ENCODE measurements at places on chromosomes 1 and 21.

DNA sequence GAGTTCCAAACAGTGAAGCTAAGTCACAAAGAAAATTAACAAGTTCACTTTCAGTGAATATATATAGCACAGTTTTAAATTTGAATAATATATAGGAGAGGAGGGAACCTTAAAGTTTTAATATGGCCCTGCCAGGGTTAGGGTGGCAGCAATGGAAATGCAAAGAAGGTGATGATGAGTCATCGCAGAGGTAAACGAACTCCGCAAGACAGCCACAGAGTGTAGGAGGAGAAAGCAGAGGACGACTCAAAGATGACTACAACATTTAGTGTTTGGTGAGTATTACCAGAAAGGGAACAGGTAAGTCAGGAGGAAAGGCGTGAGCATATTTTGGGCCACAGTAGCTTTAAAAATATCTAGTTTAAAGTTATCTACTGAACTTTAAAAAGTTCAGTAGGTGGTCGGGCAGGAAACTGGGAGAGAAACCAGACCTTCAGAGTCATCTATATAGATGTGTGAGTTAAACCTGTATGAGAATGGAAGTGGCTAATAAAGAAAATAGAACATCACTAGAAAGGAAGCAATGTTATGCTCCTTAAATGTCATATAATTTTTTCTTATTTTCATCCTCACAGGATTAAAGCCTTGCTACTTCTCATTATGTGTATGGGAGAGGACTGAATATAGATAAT lies 75.7 kb downstream of the UCHL5 start:
- no peak for DNase-seq

DNA sequence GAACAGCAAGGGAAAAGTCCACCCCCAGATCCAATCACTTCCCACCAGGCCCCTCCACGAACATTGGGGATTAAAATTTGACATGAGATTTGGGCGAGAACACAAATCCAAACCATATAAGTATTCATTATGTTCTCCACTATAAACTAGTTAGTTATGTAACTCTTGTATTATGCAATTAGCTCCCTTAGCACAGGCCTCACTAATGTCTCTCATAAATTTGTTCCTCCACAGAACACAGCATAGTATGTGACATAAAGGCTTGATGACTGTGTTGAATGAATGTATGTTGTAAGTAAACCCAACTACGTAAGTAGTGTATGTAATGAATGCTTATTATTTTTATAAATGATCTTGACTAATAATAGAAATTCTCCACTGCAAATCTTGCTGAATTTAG lies 223.3 kb upstream of the ZRANB2 start:
- no peak for DNase-seq

DNA sequence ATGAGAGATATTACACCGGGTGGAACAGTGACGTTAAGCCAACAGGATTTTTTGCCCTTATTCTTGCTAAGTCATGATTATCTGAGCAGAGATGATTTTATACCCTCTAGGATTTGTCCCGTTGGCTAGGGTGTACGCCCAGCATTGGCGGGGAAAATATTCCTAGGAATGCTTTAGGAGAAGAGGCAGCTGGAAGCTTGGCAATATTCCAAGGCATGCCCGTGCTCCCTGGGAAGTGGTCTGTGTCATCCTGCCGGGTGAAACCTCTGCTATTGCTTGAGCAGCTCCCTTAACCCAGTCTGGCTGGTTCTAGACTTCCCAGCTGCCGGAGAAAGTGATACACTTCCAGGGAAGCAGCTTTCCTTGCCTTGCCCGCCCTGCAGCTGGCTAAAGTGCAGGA lies 16.2 kb downstream of the CHRNB2 start:
- no peak for DNase-seq

DNA sequence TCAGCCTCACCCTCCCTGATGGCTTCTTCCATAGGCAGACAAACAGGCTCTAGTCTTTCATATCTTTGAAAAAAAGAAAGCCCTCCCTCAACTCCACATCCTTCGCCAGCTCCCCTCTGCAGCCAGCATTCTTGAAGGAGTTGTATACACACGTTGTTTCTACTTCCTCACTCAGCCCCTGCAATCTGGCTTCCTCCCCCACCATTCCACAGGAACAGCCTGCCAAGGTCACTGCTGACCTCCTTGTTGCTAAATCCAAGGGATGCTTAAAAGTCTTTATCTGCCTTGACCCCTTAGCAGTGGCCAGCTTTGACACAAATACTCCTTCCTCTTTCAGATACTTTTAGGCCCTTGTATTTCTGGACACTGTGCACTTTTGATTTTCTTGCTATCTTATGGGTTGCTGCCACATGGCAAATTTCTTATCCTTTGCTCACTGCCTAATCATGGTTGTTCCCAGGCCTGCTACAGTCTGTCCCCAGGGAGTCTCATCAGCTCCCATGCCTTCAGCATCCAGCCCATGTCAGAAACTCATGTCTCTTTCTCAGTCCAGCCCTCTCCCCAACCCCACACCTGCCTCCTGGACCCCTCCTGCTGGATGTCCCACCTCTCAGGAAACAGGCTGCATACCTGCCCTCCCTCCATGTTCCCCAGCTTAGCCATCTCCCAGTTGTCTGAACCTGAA lies 8.3 kb downstream of the FAM229A start:
- DNase-seq: no peak

DNA sequence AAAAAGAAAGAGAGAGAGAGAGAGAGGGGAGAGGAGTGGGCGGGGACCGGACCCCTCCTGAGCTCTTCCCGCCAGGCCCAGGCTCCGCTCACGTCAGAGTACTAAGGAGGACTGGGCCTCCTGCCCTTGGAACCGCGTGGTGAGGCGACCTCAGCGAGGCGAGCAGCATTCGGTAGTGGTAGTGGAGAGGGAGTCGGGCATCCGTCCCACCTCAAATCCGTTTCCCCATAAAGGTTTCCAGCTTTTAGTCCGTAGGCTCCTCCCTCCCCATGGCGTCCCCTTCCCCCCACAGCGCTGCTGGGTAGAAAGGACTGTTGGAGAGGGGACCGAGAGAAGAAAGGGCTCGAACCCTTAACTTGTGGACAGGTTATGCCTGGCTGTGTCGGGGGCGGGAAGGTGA lies 124.4 kb upstream of the BARHL2 start:
- DNase-seq: no peak

DNA sequence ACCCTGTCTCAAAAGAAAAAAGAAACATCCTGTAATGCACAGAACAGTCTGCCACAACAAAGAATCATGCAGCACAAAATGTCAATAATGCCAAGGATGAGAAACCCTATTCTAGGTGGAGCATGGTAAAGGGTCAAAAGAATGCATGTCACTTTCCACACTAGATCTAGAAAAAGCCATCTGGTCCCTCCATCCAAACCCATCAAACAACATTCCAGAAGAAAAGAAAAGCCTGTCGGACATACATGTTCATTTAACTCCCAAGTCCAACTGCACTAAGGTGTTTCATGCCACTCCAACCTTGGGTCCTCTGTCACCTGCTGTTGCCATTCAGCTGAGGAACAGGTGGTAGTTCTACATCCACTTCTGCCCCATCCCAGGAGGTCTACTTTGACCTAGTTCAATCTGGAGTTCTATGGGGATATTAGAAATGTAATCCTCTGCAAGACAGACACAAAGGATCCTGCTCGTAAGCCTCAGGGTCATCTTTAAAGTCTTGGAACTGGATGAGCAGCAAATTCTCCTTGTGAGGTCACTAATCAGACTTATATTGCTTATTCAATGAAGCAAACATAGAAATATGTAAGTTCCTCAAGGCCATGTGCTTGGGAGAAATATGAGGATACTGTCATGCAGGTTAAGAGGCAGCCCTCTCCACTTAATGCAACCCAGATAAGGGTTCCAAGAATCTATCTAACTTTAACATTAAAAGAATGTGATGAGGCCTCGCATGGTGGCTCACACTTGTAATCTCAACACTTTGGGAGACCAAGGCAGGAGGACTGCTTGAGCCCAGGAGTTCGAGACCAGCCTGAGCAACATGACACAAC lies 3.7 kb downstream of the DEDD start:
- no peak for DNase-seq

DNA sequence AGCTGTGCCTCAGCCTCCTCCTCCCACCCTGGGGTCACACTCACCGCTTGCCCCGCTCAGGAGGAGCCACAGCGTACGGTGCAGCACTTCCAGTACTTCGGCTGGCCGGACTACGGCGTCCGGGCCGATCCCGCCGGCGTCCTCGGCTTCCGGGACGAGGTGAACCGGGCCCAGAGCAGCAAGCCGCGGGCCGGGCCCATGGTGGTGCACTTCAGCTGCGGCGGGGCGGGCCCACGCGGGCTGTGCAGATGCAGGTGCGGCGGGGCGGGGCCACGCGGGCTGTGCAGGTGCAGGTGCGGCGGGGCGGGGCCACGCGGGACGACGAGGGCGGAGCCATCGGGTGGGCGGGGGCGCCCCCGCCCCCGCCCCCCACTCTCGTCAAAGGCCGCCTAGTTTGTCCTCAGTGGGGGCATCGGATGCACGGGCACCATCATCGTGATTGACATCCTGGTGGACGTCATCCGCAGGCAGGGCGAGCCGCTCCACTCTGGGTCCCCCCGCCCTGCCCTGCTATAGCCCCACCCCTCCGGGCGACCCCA lies 5.5 kb downstream of the RNF223 start:
- DNase-seq: no peak

GRCh38 chr1:61058483-61059245 lies 23.7 kb upstream of the NFIA start:
- DNase-seq: no peak

GRCh38 chr1:184483101-184483683 lies 96.4 kb downstream of the C1orf21 start:
- no peak for DNase-seq

- DNase-seq: no peak
Observed at GRCh38 chr1:93670141-93670540, 11.5 kb downstream of the BCAR3 start.

DNA sequence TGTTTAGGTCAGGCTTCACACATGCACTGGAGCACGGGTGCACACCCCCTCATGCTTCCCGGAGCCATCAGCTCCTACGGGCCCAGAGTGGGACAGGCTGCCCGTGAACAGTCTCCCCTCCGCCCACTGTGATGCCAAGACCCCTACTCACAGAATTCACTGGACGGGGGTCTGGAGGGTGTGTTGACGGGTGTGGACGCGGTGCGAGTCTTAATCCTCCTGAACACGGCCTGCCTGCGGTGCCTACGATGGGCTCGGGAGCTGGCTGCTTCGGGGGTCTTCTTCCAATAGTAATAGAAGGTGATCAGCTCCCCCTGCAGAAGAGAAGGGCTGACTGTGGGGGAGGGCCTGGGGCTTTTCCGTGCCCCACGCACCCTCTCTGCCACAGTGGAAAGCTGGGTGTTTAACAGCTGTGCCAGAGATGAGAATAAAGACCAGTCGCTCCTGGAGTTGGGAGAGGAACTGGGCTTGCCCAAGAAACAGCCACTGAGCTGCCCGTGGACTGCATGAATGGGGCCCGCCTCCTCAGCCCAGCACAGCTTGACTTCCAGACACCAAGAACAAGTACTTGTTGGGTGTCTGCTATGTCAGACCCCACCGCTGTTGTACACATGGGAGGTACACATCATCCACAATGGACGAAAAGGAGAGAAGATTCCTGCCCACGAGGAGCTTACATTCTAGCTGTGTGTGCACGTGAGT lies 47.9 kb downstream of the SLC45A1 start:
- DNase-seq: no peak

DNA sequence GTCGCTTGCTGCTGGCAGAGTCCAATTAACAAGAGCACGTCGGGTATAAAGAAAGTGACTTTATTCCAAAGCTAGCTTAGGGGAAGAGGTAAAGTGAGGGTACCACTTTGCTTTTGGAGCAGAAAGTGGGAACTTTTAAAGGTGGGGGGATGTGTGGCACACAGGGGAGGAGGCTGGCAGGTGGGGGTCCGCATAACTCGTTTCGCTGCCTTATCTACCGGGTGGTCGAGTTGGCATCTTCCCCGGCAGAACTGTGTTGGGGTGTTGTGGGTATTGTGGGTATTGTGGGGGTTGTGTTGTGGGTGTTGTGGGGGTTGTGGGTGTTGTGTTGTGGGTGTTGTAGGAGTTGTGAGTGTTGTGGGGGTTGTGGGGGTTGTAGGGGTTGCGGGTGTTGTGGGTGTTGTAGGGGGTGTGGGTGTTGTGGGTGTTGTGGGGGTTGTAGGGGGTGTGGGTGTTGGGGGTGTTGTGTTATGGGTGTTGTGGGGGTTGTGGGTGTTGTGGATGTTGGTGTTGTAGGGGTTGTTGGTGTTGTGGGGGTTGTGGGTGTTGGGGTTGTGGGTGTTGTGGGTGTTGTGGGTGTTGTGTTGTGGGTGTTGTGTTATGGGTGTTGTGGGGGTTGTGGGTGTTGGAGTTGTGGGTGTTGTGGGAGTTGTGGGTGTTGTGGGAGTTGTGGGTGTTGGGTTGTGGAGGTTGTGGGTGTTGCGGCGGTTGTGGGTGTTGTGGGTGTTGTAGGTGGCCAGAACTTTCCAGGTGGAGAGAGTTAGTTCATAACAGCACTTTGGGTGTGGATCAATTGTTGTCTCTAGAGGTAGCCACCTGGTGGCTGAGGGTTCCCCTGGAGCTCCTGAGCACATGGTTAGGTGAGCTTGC lies 52.7 kb downstream of the AGPAT3 start:
- DNase-seq: no peak

- no peak for DNase-seq
Observed at GRCh38 chr1:186118724-186119123, 256.3 kb downstream of the TPR start.

GRCh38 chr1:29515170-29515955 lies 279.0 kb downstream of the PTPRU start:
- DNase-seq: no peak

DNA sequence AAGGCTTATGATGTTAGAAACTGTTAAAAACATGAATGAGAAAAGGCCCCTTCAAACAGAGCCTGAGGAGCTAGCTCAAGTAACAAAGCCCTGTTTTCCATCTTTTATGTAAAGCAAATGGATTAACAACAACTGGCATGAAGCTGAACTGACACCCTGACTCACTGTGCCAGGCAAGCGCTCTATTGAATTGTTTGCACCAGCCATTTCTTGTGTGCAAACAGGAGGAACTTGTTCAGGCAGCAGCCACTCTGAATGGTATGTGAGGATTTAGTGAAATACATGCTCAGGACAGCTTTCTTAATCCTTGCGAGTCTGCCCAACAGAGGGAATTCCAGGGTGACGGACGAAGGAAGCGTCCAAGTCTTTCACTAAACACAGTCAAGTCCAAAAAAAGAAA lies 291.1 kb upstream of the ADGRL2 start:
- no peak for DNase-seq

- no peak for DNase-seq
Observed at GRCh38 chr1:10178597-10179405, 31.6 kb upstream of the KIF1B start.

- no peak for DNase-seq
Observed at GRCh38 chr21:46002841-46003574, 21.4 kb downstream of the COL6A1 start.

DNA sequence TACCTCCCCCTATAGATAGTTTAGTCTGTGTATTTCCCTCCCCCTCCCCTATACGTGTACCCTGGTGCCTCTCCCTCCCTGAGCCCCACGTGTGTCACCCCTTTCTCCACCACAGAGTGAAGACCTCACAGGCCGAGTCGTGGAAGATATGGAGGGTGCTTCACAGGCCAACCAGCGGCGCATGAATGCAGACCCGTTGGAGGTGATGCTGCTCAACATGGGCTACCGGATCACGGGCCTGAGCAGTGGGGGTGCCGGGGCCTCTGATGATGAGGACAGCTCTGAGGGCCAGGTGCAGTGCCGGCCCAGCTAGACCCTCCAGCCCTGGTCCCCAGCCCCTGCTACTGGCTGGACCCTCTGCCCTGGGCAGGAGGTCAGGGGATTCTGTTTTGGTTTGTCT lies 15.9 kb upstream of the TMEM222 start:
- no peak for DNase-seq

All from stimulated activated CD8-positive, alpha-beta memory T cell treated with anti-CD3 and anti-CD28 coated beads, Interleukin-12 subunit alpha, Interleukin-12 subunit beta, amount 100 ng/mL, for 1 hour (primary cell).